ENCODE measurements at places on chromosomes 4 and X.

- no peak for DNase-seq
Observed at GRCh38 chr4:8762951-8763735, 108.5 kb downstream of the HMX1 start.

- peak; percentile 71 for DNase-seq
Observed at GRCh38 chr4:13302876-13303275, 181.3 kb downstream of the RAB28 start.

DNA sequence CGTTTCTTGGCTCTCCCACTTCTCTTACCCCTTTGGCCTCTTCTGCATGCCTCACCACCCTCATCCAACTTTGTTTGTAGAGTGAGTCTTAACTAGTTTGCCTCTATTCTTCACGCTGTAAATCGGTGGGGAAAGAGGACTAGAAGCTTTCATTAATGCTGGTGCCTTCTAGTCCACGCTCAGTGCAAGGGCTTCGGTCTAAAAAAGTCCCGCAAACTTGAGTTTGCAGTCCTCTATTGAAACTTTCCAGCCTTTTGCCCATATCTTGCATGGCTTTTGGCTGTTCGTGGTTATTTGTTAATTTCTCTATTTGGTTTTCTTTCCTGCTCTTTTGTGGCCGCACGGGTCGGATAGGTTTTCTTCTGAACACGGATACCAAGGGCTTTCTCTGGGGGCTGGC lies 868 bp downstream of the DACH2 start:
- no peak for DNase-seq

- DNase-seq = peak; percentile 94
Observed at GRCh38 chrX:49039598-49040375, 3.4 kb downstream of the TFE3 start.

- no peak for DNase-seq
Observed at GRCh38 chr4:70849291-70849690, 9.6 kb upstream of the GRSF1 start.

GRCh38 chr4:13950491-13950890 lies 323.0 kb upstream of the BOD1L1 start:
- no peak for DNase-seq

DNA sequence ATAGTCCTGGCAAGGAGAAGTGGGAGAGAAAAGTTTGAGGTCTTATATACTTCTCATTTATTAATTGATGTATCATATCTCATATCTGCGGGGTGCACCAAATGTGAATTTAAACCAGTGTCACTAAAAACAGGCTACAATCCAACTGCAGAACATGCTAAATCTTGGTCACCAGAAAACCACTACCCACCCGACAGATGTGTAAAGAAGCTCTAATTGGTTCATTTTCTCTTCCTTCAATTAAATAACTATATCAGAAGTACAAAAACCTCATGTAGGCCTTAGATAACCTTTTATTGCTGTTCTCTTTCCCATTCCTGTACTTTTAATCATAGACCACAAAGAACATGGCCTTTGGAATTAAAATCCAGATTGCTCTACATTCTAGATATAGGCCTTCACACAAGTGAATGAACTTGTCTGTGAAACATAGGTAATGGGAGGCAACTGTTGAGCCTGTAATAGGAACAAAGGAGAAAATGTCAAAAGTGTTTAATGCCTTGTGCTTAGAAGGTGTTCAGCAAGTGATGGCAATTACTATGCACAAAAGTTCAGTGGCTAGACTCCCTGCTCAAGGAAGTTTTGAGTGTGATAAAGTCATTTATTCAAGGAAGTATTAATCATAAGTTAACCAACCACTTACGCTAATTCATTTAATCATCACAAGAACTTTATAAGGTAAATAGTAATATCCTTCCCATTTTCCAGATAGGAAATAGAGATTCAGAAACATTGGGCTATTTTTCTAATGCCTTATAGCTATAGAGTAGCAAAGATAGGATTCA lies 425.6 kb downstream of the INPP4B start:
- no peak for DNase-seq

GRCh38 chr4:126144543-126145237 lies 829.9 kb downstream of the FAT4 start:
- no peak for DNase-seq

GRCh38 chr4:124650614-124651013 lies 61.9 kb downstream of the ANKRD50 start:
- no peak for DNase-seq

GRCh38 chr4:9781343-9782135 lies at the start of gene DRD5:
Gene DRD5, plus strand, starts transcription at chr4:9781634. Its CDS starts 396 bp downstream, at chr4:9782030.
- DNase-seq = no peak

GRCh38 chr4:41213625-41214135 lies 662 bp downstream of the APBB2 start:
- DNase-seq = no peak

DNA sequence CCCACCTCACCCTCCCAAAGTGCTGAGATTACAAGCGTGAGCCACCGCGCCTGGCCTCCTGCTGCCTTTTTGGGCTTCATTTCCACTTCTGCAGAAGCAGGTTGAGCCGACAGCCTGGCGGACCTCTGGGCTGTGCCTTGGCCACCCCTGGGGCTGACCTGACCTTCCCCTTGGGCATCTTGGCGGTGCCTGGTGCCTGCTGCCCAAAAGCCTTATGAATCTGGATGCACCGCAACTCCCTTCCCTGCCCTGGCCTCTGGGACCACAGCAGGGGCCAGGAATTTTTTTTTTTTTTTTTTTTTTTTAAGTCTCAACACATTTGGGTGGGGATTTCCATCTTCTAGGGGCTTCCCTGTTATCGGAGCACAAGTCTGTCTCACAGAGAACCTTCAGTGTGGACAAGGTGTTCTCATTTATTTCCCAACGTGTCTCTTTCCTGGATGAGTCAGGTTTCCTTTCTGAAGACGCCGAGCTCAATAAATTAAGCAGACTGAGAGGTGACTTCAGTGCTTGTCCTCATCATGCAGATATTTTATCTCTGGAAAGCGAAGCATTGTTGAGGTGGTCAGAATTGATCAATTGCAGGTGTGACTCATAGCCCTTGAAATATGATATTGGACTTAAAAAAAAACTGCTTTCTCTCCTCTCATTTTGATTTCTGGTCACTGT lies 79.7 kb downstream of the SHROOM2 start:
- DNase-seq = peak; percentile 53

- no peak for DNase-seq
Observed at GRCh38 chr4:32876546-32876945, 2156.4 kb downstream of the PCDH7 start.

DNA sequence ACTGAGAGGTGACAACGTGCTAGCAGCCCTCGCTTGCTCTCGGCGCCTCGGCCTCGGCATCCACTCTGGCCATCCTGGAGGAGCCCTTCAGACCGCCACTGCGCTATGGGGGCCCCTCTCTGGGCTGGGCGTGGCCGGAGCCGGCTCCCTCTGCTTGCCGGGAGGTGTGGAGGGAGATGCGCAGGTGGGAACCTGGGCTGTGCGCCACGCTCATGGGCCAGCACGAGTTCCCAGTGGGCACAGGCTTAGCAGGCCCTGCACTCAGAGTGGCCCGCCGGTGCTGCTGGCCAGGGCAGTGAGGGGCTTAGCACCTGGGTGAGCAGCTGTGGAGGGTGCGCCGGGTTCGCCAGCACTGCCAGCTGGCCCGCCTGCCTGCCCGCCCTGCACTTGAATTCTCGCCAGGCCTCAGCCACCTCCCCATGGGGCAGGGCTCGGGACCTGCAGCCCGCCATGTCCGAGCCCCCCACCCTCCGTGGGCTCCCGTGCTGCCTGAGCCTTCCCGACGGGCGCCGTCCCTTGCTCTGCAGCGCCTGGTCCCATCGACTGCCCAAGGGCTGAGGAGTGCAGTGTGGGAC lies 148.0 kb downstream of the RAPGEF2 start:
- no peak for DNase-seq
